ENCODE measurements at places on chromosomes 13 and 19. TPM values are rescaled to one million over a fixed set of nuclear protein-coding genes. Genes with fewer than 3 reads are reported as not detected.

FCGBP gene
- 7.3 TPM for total RNA-seq

NANOS3 gene
- total RNA-seq, result 0.70 TPM

RASIP1 gene
- 0.27 TPM for total RNA-seq

COL5A3 gene
- total RNA-seq, result not detected

TECR gene
- total RNA-seq, result 153 TPM

NRTN gene
- 0.50 TPM for total RNA-seq

CFAP97D2 gene
- 0.18 TPM for total RNA-seq

SPTBN4 gene
- 0.20 TPM for total RNA-seq

RGS9BP gene
- 0.41 TPM for total RNA-seq

EHD2 gene
- total RNA-seq, result 0.11 TPM

MAG gene
- 0.36 TPM for total RNA-seq

NPAS1 gene
- not detected for total RNA-seq

RNF113B gene
- total RNA-seq, result not detected

ZNF578 gene
- total RNA-seq, result 0.36 TPM

KLF1 gene
- 0.11 TPM for total RNA-seq

CYP2F1 gene
- total RNA-seq, result not detected

DHRS12 gene
- 4.6 TPM for total RNA-seq

GNA15 gene
- 83.6 TPM for total RNA-seq

S1PR5 gene
- total RNA-seq, result not detected

TMEM143 gene
- total RNA-seq, result 17.6 TPM

CSNK1G2 gene
- 89.5 TPM for total RNA-seq

GALP gene
- not detected for total RNA-seq

NAT14 gene
- 12.3 TPM for total RNA-seq

ZNF682 gene
- total RNA-seq, result 5.8 TPM

TNNI3 gene
- total RNA-seq, result not detected

RDH8 gene
- total RNA-seq, result not detected

CEBPG gene
- total RNA-seq, result 22.3 TPM

CGB1 gene
- not detected for total RNA-seq

BICRA gene
- total RNA-seq, result 15.8 TPM

IZUMO1 gene
- total RNA-seq, result not detected

C19orf33 gene
- total RNA-seq, result 1.1 TPM

APC2 gene
- 0.05 TPM for total RNA-seq

SLC25A41 gene
- total RNA-seq, result 0.23 TPM

ZNF525 gene
- total RNA-seq, result 15.1 TPM

ZNF69 gene
- total RNA-seq, result 6.0 TPM

Measured in T-helper 2 cell treated with Interferon-gamma antibody and Interleukin-4, amounts not matched to agents 100 ng/mL and 5 ng/mL, for 36 hours (primary cell).